HT1080 (cell line): ENCODE measurements at places on chromosomes 5 and 9. TPM values are rescaled to one million over a fixed set of nuclear protein-coding genes. Genes with fewer than 3 reads are reported as not detected.

CCL21 gene
- not detected in 2 replicates for total RNA-seq

UCK1 gene
- 43.6 and 49.1 TPM in 2 replicates for total RNA-seq

DHFR gene
- 61.6 and 63.9 TPM in 2 replicates for total RNA-seq

NR4A3 gene
- 0.03 and 0.23 TPM in 2 replicates for total RNA-seq

SMIM23 gene
- total RNA-seq, result not detected in 2 replicates

C7 gene
- not detected in 2 replicates for total RNA-seq

TAF11L5 gene
- not detected in 2 replicates for total RNA-seq

ARL14EPL gene
- total RNA-seq, result 0.17 TPM in 1 of 2 replicates, not detected in the other

FOXD4L4 gene
- total RNA-seq, result 0.14 and 0.70 TPM in 2 replicates

ARSI gene
- total RNA-seq, result 0.20 and 0.82 TPM in 2 replicates

KIAA0825 gene
- total RNA-seq, result 0.17 and 0.56 TPM in 2 replicates

IFNA4 gene
- total RNA-seq, result not detected in 2 replicates

C6 gene
- total RNA-seq, result not detected in 2 replicates

ZBED3 gene
- total RNA-seq, result 0.60 and 0.76 TPM in 2 replicates

SLC36A3 gene
- total RNA-seq, result not detected in 2 replicates

GABRG2 gene
- total RNA-seq, result 0.60 and 0.90 TPM in 2 replicates

SLC34A1 gene
- 0.10 and 0.34 TPM in 2 replicates for total RNA-seq

CSF2 gene
- total RNA-seq, result not detected in 2 replicates

EIF4E1B gene
- total RNA-seq, result not detected in 2 replicates

SPATA31E1 gene
- total RNA-seq, result not detected in 2 replicates

DNAJC18 gene
- 5.1 and 11.9 TPM in 2 replicates for total RNA-seq
